GM04503 (cell line): ENCODE measurements at places on chromosomes 3 and 15.

DNA sequence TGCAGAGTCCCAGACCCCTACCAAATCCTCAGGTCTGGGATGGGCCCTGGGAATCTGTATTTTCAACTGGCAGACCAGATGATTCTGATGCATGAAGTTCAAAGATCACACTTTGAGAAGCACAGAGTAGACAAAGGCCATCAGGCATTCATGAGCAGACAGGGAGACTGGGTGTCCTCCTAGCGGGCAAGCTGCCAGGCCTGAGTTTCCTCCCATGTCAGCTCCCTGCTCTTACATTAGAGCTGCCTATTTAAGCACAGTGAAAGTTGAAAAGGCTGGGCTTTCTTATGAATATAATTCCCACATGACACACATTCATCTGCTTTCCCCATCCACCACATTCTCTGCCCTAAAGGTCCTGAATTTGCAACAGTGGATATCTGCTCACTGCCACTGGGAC, 14.0 kb downstream of the CAPN3 start:
- no peak for DNase-seq

DNA sequence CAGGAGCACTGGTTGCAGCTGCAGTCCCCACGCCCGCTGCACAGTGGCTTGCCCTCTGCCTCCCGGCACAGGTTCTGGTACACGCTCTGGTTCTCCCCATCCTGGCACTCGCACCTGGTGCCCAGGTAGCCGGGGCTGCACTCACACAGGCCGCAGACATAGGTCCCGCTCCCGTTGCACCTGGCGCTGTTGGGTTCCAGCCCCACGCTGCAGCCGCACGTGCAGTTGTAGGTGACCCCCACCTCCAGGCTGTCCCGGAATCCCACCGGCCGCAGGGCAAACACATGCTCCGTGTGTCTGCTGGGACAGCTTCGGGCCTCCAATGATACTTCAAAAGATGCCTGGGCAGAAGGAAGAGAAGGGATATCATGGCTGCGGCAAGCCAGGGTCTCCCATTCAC, 66.2 kb downstream of the UMPS start:
- DNase-seq = no peak

DNA sequence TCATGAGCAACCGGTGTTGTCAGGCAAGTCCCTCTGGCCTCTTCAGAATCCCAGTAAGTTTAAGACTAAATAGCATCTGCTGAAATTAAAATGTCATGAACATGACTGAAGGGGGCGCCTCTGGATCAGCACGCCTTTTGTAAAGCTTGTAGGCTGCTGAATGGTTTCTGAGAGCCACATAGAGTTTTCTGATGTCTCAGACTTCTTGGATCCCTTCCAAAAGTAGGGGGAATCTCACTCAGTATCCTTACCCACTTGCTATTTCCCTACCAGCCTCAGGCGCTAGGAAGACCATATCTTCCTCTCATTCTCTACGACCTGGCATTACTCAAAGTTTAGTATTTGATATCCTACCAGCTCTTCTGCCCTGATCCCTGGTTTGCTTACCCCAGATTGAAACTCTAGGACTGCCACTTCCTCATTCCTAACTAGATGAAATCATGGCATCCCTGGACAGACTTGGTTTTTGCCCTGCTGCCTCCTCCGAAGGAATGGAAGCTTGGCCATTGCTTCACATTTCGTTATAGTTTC, 62.7 kb upstream of the CD47 start:
- DNase-seq = no peak

DNA sequence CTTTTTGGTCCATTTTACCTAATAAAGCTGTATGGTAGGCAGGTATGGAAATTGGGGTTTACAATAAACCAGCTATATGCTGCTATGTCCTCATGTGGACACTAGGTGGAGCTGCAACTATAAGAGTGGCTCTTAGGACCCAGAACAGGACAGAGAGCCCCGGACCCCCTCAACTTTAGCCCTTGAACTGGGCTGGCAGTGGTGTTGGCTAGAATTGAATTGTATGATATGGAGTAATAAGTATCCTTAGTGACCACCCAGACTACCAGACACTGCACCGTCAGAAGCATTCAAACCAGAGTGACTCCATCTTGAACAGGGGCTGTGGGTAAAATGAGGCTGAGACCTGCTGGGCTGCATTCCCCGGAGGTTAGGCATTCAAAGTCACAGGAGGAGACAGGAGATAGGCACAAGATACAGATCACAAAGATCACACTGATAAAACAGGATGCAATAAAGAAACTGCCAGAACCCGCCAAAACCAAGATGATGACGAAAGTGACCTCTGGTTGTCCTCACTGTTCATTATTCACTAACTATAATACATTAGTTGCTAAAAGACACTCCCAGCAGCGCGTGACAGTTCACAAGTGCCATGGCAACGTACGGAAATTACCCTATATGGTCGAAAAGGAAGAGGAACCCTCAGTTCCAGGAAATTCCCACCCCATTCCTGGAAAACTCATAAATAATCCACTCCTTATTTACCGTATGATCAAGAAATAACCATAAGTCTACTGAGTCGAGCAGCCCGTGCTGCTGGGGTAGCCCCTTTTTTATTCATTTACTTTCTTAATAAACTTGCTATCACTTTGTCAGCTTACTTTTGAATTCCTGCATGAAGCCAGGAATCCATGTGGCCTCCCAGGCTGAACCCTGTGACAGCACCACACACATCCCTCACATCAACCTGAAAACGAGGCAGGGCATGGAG, 68.7 kb upstream of the BLM start:
- DNase-seq = no peak

DNA sequence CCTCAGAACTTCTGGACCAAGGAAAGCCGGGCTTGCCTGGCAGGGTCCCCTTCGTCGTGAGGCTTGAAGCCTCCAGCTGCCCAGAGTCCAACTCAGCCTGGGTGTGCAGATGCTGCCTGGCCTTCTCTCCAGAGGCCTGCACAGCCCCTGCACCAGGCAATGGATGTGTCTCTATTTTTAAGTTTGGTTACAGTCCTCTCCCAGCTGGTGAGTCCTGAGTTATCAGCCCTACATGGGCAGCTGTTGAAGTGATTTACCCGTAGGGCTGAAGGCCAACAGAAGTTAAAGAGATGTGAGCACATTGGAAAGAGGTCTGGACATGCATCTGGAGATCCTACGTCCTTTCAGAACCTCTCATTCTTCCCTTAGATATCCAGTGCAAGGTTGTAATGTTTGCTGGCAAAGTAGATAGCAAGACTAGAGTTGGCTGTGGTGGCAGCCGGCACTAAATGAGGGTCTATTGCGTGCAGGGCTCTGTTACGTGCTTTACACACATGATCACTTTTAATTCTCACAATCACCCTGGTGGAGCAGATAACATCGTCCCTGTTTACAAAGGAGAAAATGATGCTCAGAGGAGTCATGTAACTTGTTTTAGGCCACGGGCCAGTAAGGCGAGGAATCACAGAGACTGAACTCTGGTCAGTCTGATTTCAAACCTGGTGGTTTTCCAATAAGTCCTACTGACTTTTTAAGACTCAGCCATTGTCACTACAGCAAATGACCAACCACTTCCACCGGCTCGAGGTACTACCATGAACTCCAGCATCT, 9.9 kb downstream of the FYCO1 start:
- no peak for DNase-seq

DNA sequence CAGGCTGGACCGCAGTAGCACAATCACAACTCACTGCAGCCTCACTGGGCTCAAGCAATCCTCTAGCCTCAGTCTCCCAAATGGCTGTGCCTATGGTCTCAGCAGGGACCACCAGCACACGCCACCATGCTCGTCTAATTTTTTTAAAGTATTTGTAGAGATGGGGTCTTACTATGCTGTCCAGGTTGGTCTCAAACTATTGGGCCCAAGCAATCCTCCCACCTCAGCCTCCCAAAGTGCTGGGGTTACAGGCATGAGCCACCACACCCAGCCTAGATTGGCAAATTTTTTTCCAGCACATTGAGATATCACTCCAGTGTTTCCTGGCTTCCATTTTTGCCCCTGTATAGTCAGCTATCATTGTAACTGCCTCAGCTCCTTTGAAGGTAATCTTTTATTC, 18.3 kb downstream of the TBC1D5 start:
- DNase-seq = no peak

DNA sequence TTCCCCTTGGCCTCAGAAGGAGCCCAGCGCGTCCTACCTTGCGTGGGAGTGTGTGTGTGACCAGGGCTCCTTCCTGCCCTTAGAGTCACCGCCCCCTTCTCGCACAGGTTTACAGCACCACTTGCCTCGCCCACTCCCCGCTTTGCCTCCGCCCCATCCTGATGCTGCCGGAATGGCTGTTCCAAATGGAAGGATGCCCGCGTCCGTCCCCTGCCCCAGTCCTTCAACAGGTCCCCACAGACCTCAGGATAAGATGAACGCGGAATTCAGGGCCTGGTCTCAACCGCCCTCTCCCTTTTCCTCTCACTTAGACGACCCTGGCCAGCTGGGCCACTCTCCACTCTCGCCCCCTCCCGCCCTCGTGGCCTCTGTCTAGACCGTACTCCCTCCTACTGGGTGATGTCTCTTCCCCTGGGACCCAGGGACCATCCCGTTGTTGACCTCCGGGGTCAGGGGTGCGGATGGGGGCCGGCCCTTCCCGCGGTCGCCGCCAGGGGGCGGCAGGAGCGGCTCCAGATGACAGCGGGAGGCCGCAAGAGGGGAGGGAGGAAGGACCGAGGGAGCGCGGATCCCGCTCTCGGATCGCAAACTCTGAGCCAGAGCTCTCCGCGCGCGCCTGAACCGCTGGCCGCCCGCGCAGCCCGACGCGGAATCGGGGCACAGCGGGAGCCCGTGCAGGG, at the start of gene THSD4:
TSS of gene THSD4 (plus strand) at position 585 of the 680 bp plus-strand sequence.
- no peak for DNase-seq

- peak; percentile 79 for DNase-seq
Measured at GRCh38 chr3:58161435-58162398, 49.1 kb downstream of the DNASE1L3 start.

- DNase-seq = no peak
Measured at GRCh38 chr3:60920519-60920918, 330.7 kb downstream of the FHIT start.

DNA sequence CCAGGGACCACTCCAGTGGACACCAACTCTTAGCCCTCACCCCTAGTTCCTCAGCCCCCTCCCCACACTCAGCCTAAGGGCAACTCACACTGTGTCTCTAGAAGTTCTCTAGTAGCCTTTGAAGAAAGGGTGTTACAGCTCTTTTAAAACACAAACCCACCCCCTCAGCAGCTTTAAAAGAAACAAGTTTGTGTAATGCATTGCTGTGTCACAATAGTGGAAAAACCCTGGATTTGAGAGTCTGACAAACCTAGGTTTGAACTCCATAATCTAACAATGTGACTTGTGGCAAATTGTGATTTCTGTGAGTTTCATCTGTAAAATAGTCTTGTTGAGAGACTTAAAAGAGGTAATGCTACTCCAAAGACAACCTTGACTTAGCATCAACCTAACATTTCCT, 54.0 kb downstream of the PLCH1 start:
- no peak for DNase-seq

DNA sequence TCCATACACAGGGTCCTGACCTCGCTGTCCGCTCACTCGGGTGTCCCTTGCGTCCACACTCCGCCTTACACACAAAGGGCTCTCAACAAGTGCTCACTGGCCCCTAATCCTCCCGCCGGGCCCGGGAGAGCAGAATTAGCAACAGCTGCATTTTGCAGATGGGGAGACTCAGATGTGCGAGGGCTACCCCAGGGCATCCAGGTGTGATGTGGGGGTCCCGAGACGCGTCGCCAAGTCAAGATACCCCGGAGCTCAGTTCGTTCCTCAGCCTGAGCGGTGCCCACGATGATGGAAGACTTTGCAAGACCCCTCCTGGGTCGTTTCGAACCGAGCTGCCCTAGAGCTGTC, 14.9 kb upstream of the WNT7A start:
- no peak for DNase-seq

DNA sequence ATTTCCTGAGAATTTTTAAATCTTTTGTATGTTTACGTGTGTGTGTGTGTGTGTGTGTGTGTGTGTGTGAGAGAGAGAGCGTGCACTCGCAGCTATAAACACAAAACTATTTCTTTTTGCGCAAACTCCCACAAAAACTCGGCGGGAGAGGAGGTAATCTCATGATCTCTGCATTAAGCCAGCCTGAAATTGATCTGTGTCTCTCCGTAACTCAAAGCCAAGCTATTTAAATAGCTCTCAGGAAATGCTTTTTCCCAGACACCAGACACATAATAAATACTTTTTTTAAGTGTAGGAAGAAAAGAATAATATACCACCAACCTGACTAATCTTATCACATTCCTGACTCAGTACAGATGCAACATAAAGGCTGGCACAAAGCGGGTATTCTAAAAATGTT, 226.8 kb downstream of the MAGI1 start:
- DNase-seq = no peak

GRCh38 chr15:80982205-80982604, 7.4 kb downstream of the MESD start:
- DNase-seq = no peak

GRCh38 chr3:188956839-188957489, 214.8 kb upstream of the TPRG1 start:
- no peak for DNase-seq

DNA sequence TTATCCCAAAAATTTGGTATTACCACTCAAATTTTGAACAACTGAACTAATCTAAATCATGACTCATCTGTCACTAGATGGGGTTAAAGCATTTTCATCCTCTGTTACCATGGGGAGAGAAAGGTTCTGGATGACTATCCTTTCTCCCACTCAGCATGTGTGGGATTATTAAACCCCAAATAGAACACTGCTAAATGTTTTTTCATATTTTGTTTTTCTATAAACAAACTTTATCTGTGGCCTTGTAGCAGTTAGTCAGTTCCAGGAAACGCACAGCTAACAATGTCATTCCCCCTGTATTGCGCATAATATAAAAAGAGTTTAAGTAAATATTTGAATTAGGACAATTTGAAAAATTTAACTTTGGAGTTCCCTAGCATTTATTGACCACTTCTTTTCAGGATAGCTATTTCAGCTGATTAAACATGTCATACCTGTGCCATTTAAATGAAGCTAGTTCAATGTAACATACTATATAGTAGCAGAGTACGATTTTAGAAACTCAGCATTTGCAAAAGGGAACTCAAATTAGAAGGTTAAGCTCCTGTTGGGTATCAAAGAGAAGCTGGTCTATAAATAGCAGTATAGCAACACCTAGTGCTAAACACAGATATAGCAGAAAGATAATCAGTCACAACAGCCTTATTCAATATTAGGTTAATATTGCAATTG, 9.2 kb upstream of the TMEM212 start:
- no peak for DNase-seq

DNA sequence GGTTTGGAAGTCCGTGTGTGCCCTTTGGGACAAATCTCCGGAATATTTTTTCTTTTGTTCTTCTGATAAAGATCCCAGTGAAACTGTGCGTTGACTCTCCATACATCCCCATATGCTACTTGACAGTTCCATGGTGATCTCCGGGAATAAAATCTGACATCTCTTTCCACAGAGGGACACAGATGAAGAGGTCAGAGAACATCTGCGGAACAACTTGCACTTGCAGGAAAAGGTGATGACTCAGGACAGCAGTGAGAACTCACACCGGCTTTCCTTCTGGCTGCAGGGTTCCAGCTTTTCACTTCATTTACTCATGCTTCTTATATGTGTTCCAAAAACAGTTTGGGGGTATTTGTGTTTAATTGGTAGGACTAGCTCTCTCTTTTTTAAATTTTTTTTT, 157.5 kb upstream of the CHRM5 start:
- DNase-seq = no peak

- DNase-seq = peak; percentile 42
Measured at GRCh38 chr3:18189282-18190050, 235.7 kb downstream of the SATB1 start.

GRCh38 chr3:23129817-23130216, 73.3 kb upstream of the UBE2E2 start:
- peak; percentile 16 for DNase-seq
